ENCODE measurements at places on chromosomes 3 and 15. TPM values are rescaled to one million over a fixed set of nuclear protein-coding genes. Genes with fewer than 3 reads are reported as not detected.
A peak's percentile ranks its signal among the peaks of the same experiment; 100 is the strongest.

DNA sequence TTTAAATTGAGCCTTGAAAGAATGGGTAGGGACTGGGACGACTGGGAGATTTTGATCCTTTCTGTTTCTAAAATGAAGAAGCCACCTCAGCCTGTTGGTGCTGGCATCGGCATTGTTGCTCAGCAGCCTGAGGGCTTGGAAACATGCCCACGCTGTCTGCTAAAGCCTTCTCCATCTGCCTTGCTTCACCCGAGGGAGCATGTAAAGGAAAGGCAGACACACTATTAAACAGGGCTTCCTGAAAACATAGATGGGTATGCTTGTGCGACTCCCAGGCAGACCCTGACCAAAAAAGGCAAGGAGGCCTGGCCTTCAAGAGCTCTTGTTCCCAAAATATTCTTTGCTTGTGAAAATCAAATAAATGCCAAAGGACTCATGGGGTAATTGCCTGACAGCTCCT lies 84.2 kb upstream of the SLC4A7 start:
- H3K4me3 ChIP-seq, result no peak overlapping the region
- peak; percentile 59 for DNase-seq
- no peaks in the 10 kb centered on the region for H3K27me3 ChIP-seq

DNA sequence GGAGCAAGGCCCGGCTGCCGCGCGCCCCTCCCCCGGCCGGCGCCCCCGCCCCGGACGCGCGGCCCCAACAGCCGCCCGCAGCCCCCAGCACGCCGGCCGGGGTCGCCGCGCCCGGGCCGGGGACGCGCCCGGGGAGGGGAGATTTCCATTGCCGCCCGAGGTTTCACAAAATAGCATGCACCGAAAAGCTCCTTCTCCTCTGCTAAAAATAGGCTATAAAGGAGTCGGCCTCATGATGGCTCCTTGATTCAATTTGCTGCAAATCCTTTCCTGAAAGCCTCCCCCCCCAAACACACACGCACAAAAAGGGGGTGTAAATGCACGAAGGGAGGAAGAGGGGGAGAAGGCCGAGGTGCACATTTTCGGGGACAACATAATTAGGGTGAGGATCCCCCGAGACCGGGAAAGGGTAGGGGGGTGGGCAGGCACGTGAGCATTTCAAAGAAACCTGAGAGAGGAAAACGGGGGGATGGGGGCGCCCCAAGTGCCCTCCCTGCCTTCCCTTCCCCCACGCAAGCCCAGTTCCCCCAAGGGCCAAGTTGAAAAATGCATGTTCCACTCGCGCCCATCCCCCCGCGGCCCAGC lies 734 bp downstream of the TBL1XR1 start:
- no peak for DNase-seq
- peak overlapping the region; percentile 95 for H3K27ac ChIP-seq
- H3K36me3 ChIP-seq, result no peaks in the 10 kb centered on the region
- H3K4me1 ChIP-seq, result peaks cover 17% of the 10 kb centered on the region
- H3K27me3 ChIP-seq, result no peaks in the 10 kb centered on the region

GRCh38 chr3:182212479-182213076 lies 500.9 kb downstream of the SOX2 start:
- peak; percentile 33 for DNase-seq
- no peak overlapping the region for H3K27ac ChIP-seq
- no peaks in the 10 kb centered on the region for H3K4me1 ChIP-seq
- H3K27me3 ChIP-seq, result no peaks in the 10 kb centered on the region

DNA sequence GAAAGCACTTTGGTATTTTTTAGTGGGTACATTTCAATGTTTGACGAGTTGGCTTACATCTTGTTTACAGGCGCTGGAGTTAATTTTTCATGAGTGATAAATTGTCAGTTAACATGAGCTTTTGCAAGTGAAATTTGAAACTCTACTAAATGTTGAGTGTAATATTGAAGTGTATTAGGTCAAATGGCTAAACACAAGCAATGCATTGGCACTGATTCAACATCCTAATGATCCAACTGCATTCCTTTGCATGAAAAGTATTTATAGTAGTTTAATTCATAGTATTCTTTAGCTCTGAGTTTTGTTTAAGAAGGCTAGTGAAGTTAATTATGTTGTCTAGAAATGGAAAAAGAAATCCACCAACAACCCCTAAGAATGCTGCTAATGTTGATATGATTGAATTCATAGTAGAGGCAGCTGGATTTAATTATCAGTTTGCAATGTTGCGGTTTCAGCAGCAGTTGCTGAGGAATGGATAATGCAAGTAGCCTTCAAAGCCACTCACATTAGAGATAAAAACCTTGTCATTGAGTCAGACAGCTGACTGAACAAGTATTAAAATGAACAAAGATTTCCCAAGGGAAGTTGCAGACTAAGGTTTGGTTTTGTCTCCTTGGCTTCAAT lies 245.6 kb upstream of the GOLIM4 start:
- H3K27me3 ChIP-seq, result no peaks in the 10 kb centered on the region
- H3K27ac ChIP-seq, result no peak overlapping the region
- H3K4me3 ChIP-seq, result no peak overlapping the region
- H3K4me1 ChIP-seq, result peaks cover 3% of the 10 kb centered on the region
- H3K36me3 ChIP-seq, result no peaks in the 10 kb centered on the region

DNA sequence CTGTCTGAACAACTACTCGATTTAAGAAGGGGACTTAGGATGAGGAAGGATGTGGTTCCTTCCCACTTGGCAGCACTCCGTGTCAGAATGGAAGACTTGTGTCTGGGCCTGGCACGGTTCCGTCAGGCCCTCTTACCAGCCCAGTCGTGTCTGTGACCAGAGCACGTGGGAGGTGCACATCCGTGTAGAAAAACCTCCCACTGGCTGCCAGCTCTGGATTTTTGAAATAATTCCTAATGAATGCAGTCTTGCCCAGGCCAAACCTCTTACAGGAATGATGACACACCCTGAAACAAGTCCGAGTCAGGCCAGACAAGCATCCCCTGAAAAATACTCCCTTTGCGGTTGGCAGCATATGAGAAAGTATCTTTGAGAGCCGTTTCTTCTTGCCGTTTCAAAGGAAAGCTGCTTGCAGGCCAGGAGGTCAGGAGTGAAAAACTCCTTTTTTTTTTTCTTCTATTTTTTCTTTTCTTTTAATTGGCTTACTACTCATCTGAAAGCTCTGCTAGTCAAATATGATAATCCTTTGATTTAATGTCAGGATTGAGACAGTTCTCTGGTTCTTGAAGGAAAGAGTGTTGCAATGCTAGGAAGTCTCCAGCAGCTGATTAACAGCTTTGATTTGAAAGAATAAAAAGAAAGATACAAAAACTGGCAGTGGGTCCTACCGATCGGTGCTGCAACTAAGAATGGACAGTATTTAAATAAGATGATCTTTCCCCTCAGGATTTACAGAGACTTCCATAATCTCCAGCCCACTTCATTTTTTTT lies 19.8 kb downstream of the IL1RAP start:
- peak overlapping the region; percentile 81 for H3K27ac ChIP-seq
- H3K4me1 ChIP-seq, result no peaks in the 10 kb centered on the region
- no peak overlapping the region for H3K4me3 ChIP-seq
- peak; percentile 49 for DNase-seq
- no peaks in the 10 kb centered on the region for H3K27me3 ChIP-seq

Gene XYLB
- total RNA-seq, result 4.0 TPM

DNA sequence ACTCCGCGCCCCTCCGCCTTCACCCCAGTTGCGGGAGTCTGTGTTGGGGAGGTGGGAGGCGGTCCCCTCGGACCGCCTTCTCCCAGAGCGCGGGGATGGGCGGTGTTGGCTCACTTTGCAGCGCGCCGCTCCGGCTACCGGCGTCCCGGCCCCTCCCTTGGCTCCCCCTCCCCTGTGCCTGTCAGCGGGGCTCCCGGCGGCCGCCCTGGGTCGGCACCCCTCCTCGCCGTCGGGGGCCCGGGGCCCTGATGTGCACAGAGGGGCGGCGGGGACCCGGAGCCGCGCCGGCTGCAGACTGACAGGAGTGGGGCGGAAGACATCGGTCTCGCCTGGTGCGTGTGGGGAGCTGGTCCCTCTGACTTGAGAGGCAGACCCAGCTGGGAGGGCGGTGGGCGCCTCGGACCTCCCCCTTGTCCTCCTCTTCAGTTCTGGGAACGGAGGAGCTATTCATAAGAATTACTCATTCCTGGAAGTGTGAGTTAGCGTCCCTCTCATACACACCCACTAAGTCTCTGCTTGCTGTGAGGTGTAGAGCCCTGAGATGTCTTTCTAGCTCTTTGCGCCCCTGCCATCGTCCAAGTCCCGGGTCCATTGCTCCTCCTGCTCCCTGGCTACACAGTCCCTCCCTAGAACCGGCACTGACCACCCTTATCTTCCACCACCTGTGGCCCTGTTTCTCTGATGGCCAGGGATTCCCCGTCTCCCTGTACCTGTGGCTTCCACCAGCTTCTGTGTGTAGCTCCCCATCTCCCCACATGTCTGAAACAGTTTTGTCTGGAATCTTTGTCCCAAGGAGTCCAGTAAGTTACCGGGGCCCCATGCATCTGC lies 42.3 kb upstream of the ROPN1 start:
- H3K27me3 ChIP-seq, result peaks cover 26% of the 10 kb centered on the region
- no peak for DNase-seq

DNA sequence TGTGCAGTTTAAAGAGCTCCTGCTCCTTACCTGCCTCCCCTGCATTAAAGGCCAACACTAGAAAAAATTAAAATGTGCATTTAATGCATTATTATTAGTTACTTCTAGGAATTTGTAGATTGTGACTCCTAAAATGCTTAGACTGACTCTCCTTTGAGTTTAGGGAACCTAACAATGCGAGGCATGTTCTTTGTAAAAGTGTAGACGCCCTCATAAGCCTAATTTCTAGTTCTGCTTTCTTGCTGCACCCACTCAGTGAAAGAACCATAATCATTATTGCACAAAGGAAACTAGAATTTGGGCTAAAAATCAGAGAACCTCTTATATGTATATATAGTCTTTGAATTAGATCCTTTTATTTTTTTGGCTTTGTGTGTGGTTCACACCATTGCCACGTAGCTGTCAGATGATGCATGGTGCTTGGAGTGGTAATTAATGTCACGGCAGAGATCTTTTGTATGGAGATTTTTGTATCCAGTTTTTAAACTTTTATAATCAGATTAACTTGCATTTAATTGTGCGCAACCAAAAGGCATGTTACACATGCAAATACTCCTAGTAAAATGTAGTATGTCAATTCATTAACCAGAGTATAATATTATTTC lies 710 bp downstream of the ABHD10 start:
- H3K36me3 ChIP-seq, result no peaks in the 10 kb centered on the region
- no peaks in the 10 kb centered on the region for H3K27me3 ChIP-seq
- DNase-seq, result no peak
- H3K4me3 ChIP-seq, result peak overlapping the region; percentile 68
- peak overlapping the region; percentile 71 for H3K27ac ChIP-seq

DNA sequence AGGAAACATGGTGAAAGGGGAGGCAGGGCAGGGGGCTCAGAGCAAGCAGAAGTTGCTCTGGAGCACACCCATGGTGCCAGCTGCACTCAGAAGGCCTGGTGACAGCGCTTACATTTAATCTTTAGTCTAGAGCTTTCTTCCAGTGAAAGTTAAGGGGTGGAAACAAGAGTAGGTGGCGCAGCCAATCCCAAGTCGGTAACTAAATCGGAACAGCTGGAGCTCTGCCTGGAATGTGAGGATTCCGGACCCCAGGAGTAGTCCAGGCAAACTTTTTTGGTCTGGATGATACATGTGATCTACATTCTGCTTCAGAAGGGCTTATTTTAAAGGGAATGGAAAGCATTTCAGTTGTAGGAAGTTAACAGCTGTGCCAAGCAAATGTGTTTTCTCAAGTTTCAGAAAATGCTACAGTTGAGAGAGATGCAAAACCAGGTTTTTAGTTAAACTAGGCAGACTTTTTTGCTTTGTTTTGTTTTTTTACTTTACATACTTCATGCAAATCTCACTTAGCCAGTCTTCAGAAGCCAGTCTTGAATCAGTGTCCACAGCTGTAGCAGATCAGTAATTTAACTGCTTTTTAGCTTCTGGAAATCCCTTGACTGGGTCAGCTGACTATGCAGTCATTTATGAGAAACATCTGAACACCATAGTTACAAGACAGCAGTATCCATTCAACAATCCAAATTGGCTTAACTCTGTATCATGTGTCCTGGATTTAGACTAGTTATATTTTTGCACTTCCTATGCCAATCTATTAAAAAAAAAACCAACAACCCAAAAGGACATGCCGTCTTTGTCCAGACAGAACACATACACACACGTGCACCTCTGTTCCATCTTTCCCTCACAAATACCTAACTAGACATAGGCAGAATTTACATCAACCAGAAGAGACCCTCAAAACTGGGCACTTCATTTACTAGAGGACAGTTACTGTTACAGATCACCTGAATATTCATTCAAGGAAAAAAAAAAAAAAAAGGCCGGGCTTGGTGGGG lies 33.2 kb downstream of the ZNF106 start:
- H3K27me3 ChIP-seq, result no peaks in the 10 kb centered on the region
- peak overlapping the region; percentile 73 for H3K27ac ChIP-seq
- H3K4me1 ChIP-seq, result no peaks in the 10 kb centered on the region
- peak overlapping the region; percentile 9 for H3K4me3 ChIP-seq

DNA sequence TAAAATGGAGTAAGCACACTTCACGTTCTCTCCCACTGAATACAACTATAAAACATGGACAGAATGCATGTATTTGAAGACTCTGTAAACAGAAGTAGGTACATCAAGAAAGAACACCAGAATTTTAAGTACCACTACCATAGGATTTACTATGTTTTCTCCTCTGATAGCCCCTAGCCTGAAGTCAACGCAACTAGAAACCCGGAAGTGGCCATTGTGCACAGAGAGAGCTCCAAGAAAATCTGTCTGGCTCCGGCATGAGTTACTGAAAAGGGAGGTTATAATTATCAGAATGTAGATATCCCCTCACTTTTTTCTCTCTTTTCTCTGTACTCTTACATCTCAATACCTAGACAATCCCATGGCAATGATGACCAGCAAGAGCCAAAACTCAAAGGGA lies 23.8 kb downstream of the KBTBD12 start:
- DNase-seq, result no peak
- no peaks in the 10 kb centered on the region for H3K4me1 ChIP-seq
- no peak overlapping the region for H3K4me3 ChIP-seq

DNA sequence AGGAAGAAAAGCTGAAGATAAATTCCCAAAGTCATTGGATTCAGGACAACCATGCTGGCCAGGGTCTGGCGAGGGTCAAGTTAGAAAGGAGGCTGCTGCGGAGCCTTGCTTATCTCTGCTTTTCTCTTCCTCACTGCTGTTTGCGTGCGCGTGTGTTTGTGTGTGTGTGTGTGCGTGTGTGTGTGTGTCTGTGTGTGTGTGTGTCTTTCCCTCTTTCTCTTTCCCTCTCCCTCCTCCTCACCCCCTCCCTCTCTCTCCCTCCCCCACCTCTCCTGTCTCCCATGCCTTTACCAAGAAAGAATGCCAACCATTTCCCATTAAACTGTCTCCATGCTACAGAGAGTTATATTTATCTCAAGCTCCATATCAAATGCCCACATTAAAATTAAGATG lies at the start of gene COLQ:
Gene COLQ (minus strand): TSS at position 134 of the 393 bp plus-strand sequence. CDS start 81 bp downstream, at position 53.
- no peaks in the 10 kb centered on the region for H3K4me1 ChIP-seq
- no peaks in the 10 kb centered on the region for H3K36me3 ChIP-seq
- no peak for DNase-seq
- H3K4me3 ChIP-seq, result no peak within 1 kb of the TSS
- no peaks in the 10 kb centered on the region for H3K27me3 ChIP-seq
- H3K27ac ChIP-seq, result no peak within 1 kb of the TSS

- H3K27ac ChIP-seq, result no peak overlapping the region
- no peak overlapping the region for H3K4me3 ChIP-seq
- H3K27me3 ChIP-seq, result no peaks in the 10 kb centered on the region
- peaks cover 12% of the 10 kb centered on the region for H3K4me1 ChIP-seq
Observed at GRCh38 chr3:188900421-188900951, 271.3 kb upstream of the TPRG1 start.

GRCh38 chr3:46080969-46081345 lies 53.7 kb upstream of the XCR1 start:
- no peak overlapping the region for H3K27ac ChIP-seq
- H3K4me1 ChIP-seq, result peaks cover 8% of the 10 kb centered on the region
- no peaks in the 10 kb centered on the region for H3K36me3 ChIP-seq
- no peak for DNase-seq

Gene SELENOT
- total RNA-seq, result 160 TPM

Gene CDCP1
- 3.0 TPM for total RNA-seq

Measured in tibial nerve (tissue), 4 donors.